ENCODE measurements at places on chromosomes 5 and 9. TPM values are rescaled to one million over a fixed set of nuclear protein-coding genes. Genes with fewer than 3 reads are reported as not detected.
A peak's percentile ranks its signal among the peaks of the same experiment; 100 is the strongest.

Gene C5orf34
- polyA plus RNA-seq = 6.1 TPM

Gene ADGRD2
- 0.17 TPM for polyA plus RNA-seq

Gene ANKHD1
- 126 TPM for polyA plus RNA-seq

Gene RANBP3L
- polyA plus RNA-seq = 9.0 TPM

Gene FOXD4
- 0.26 TPM for polyA plus RNA-seq

Gene IL13
- polyA plus RNA-seq = not detected

Gene CBY3
- polyA plus RNA-seq = 1.8 TPM

Gene ORM2
- not detected for polyA plus RNA-seq

Gene ANKRD55
- polyA plus RNA-seq = 1.7 TPM

- DNase-seq = no peak
Measured at GRCh38 chr5:55402199-55402598, 94.4 kb downstream of the MTREX start.

DNA sequence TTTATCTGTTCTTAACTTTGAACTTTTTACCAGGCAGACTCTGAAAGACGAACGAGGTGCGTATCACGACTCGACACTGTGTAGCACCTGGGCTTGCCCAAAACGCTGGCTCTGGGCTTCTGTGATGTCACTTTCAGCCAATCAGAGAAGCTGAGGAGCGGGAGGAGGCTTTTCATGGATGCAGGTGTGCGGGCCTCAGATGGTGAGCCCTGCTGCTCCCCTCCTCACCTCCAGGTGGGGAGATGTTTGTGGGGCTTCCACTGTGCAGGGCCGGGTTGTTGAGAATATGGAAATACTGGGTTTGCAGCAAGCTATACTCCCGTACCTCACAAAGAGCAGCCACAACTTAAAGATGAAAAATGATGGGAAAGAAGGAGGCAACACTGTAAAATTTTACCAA, 246.3 kb downstream of the IRX2 start:
- DNase-seq = no peak

DNA sequence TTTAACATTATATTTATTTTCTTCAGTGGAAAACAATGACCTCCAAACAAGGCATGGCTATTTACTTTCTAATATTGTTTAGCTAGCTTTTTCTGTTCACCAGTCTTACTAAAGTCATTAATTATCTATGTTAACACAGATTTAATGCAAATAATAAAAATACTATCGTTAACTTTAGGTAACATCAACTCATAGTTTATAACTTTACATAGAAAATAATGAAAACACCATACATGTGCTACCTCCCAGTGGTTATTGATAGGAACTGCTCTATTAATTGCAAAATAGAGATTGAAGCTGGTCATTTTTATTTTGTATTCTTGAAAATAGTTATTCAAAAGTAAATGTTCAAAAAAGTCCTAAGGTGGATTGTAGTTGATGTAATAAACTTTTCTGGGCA, 78.3 kb upstream of the HCN1 start:
- DNase-seq = no peak

- DNase-seq = no peak
Measured at GRCh38 chr5:150559701-150560100, 51.8 kb downstream of the NDST1 start.

GRCh38 chr5:1285141-1285540, 9.7 kb downstream of the TERT start:
- DNase-seq = no peak

GRCh38 chr5:173321886-173322285, 6.3 kb downstream of the STC2 start:
- no peak for DNase-seq

DNA sequence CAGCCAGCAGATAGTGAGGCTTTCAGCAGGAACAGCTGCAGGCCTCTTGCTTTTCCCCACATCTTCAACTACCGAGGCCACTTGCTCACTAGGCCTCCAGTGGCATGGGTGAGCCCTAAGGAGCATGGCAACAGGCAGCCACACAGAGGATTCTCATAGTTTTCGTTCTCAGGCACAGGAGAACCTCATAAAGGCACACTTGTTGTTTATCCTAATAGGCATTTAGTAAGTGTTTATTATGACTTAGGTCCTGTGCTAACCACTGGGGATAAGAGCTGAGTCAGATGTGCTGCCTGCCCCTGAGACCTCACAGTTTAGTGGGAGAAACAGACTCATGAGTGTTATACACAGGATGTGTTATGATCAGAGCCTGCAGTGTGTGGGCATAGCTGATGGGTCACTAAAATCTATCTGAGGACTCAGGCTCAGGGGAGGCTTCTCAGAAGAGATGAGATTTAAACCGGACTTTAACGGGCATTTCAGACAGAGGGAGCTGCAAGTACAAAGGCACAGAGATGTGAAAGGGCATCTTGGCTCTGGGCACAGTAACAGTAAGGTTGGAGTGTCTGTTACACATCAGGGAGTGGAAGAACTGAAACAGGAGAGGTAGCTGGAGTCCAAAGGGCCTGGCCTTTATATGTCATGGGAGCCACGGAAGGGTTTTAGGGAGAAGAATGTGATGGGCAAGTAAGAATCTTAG, 21.0 kb upstream of the HEMGN start:
- no peak for DNase-seq

DNA sequence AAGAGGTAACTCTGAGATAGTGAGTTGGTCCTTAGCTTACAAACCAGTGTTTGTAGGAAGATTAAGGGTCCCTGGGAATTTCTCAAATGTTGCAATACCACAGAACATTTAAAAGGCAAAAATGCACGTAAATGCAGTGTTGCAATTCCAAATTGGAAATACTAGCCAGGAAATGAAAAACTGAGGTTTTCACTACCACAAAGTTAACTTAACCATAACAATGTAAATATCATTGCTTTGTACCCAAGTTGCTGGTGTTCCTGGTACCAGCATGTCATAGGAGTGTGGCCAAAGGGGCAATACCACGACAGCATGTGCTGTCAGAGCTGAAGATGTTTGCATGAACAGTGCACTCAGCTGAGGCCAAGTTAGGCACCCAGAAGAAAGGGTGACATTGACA, 382.9 kb downstream of the GLIS3 start:
- no peak for DNase-seq

DNA sequence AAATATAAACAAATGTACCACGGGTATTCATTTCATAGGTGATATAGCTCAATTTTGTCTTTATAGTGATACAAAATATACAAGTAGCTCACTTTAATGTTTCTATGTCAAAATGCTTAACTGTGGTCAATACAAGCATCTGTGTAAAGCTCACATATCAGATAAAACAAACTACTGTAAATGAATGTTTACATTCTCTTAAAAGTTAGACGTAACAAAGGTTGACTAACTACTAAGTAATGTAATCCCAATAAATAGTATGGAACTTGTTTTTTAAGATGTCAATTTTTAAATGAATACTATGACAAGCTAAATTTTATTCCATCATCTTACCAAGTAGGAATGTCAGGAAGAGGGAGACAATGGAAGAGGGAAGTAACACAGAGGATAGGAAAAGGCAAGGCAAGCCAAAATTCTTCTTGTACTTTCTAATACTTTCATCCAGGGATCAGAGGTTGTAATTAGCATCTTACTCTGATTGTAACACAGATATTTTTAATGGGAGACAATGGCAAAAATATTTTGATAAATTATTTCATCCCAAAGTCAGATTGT, 105.5 kb downstream of the STRBP start:
- DNase-seq = no peak

DNA sequence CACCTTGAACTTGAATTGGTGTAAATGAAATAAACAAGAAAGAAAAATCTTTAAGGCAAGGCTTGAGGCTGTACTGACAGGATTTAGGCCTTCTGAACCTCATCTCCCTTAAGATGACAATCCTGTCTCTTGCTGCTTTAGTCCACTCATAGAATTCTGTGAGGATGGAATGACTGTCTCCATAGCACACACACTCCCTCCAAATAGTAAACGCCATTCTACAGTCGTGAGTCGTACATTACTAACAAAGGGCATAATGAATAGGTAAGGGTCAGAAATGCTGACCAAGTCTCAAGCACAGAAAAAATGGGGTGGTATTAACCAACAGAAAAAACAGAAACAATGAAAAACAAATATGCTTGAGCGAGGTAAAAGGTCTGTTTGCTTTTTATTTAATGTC, 71.8 kb upstream of the SIMC1 start:
- DNase-seq = no peak

DNA sequence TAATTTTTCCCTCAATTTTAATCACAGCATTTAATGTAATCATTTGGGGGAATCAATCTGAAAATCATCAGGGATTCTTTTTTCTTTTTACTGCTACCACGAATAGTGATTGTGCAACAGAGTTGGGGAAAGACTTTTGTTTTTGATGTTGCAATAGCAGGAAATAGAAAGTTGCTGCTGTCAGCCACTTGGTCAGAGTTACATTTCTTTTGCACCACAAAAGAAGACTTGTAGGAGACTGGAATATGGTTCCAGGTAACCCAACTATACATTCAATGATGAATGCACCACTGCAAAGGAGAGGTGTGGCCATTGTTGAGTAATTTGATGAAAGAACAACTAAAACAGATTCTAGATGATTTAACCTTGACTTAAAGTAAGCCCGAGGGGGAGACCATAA, 46.3 kb upstream of the PALM2AKAP2 start:
- DNase-seq = no peak

DNA sequence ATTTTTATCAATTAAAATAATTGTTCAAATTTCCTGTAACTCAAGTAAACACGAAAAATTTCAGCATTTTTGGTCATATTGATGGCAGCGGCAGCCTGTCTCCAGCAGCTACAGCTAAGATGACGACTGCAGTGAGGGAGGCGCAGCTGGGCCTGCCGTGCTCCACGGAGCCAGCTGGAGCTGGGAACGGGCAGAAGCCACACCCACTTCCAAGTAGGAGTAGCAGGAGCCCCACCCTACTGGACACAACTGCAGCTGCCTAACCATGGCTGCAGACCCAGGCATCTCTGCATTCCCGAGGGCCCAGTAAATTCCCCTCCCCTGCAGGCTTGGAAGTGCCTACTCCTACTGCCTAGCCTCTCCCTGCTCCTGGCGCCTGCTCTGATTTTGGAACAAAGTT, 2031.7 kb downstream of the EFNA5 start:
- DNase-seq = no peak

- DNase-seq = no peak
Measured at GRCh38 chr5:124436294-124436693, 310.1 kb downstream of the ZNF608 start.

DNA sequence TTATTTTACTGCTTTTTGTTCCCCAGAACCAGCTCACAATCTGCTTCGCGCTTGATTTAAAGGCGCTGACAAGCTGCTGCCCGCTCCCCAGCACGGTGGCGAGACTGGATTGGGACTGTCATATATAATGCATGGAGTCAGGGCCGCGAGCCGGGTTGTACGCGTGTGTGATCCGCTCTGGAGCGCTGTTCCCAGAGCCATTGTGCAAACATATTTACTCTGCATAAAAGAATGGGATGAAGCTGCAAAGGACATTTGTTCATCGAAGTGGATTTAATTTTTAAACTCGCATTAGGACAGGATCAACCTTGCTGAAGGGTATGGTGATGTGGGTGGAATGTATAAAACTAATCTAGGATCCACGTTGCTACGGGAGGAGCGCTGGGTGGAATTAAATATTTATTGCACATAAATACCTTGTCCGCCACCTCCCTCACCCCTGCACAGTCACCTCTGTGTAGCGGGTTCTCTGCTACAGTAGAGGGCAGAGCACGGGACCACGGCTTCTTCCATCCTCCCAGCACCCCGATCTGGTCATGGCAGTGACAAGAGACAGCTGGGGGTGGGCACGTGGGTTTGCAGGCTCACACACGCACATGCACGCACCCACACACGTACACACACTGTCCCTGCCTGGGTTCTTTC, 18.1 kb upstream of the FCN1 start:
- DNase-seq = peak; percentile 20

- no peak for DNase-seq
Measured at GRCh38 chr5:81435023-81435422, 41.1 kb upstream of the ACOT12 start.

DNA sequence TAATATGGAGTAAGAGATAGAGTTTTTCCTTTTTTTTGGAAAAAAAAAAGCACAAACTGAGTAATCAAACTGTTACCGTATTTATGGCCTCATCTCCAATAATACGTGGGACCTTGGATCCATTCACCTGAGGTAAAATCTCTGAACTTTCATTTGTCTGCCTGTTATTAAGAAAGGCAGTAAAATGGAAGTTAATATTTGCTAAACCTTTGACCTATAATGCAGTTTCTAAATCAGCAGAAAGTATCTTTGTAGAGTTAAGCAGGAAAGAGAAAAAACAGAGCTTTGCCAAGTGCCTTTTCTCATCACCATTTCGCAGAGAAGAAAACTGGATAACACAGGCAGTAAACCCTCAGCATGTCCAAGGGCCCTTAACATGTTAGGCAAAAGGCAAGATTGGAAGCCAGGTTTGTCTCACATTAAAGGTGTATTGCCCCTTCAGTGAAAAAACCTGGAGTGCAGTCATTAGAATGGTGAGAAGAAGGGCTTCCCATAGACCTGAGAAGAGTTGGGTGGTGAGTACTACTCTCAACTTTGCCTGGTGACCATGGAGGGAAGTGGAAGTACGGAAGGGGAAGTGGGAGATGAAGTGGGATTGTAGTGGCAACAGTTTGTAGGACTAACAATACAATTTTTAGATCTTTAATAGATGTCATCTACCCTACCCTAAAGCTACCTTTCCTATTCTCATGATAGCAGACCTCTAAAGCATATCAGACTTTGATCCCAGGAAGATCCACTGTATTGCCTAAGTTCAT, 65.4 kb upstream of the GRAMD2B start:
- no peak for DNase-seq

GRCh38 chr5:100434815-100435214, 100.4 kb upstream of the FAM174A start:
- DNase-seq = no peak

- no peak for DNase-seq
Measured at GRCh38 chr9:134922066-134922931, 4.6 kb upstream of the FCN1 start.

GRCh38 chr5:113255105-113255504, 179.7 kb downstream of the TSSK1B start:
- no peak for DNase-seq

DNA sequence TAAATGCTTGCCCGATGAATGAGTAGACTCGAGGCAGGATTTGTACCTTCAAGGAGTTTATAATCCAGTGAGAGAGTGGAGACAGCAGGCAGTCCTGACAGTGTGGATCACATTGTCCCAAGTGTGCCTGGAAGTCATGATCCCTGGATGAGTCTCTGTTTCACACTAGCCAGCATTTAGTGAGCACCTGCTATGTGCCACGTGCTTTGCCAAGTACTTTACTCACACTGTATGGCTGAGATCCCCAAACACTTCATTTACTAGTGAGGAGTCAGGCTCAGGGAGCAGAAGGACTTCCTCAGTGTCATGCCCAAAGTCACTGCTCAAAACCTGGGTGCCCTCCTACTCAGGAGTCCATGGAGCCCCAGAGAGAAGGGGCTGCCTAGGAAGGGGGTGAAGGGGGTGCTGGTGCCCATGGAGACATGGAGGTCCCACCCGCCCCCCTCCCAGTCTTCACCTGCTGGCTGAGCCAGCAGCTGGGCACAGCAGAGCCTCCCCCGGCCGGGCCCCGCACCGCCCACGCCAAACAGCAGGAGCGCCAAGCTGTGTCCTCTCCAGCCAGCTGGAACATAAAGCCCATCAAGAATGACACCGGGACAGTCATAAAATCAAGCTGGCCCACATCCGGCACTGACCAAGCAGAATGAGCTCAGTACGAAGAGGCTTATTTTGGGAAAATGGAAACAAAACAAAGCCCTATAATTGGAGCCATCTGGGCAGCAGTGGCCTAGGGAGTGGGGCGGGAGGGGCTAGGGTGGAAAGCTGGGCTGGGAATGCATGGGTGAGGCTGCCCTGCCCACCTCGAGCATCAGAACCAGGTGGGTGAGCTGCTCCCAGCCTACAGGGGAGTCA, 10.6 kb downstream of the LAMC3 start:
- peak; percentile 91 for DNase-seq

GRCh38 chr9:116450378-116451139, 236.5 kb upstream of the TRIM32 start:
- no peak for DNase-seq

GRCh38 chr9:111839987-111840386, 45.2 kb upstream of the SHOC1 start:
- DNase-seq = no peak
